ENCODE measurements at places on chromosomes 11 and 22.

DNA sequence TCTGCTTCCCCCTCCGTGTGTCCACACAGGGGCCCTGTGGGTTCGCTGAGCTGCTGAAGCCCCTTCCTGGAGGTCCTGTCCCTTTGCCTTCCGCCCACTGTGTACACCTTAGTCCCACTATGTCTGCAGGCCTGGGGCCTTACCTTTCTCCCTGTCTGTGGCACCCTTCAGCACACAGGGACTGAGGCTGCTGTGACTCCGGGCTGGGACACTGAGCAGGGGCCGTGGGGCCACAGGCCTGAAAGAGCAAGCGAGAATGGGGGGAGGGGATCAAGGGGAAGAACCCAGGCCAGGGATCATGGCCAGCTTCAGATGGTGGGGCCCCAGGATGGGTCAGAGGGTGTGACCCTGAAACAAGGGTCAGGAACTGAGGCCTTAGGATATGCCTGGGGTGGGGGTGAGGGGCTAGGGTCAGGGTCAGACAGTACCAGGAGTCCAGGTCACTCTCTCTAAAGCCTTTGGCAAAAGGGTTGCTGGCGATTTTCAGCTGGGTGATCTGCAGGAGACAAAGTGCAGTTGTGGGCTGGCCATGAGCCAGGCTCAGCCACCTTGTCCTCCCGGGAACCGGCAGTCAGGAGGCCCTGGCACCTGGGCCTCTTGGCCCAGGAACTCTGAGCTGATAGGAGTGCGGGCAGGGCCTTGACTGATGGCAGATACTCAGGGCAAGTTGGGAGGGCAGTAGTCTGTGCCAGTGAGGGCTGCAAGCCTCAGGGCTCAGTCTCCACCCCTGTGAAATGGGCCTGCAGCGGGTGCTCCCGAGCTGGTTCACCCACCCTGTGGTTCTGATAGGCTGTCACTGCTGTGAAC is 2.6 kb upstream of the NUDT8 start:
- DNase-seq, result no peak

DNA sequence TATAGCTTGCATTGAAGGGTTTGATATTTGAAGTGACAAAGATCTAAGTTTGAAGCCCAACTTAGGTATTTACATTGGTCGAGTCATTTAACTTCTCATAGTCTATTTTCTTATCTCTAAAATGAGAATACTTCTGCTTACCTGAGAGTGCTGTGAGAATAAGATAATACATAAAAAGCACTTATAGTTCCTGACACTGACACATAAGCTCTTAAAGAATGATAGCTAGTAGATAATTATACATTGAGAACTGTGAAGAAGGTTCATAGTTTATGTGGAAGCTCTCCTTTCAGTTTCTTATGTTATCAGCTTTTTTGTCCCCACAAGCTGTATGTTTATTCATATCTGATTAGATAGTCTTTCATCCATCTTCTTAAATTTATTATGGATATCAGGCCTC is 4.8 kb downstream of the PPME1 start:
- DNase-seq, result no peak

DNA sequence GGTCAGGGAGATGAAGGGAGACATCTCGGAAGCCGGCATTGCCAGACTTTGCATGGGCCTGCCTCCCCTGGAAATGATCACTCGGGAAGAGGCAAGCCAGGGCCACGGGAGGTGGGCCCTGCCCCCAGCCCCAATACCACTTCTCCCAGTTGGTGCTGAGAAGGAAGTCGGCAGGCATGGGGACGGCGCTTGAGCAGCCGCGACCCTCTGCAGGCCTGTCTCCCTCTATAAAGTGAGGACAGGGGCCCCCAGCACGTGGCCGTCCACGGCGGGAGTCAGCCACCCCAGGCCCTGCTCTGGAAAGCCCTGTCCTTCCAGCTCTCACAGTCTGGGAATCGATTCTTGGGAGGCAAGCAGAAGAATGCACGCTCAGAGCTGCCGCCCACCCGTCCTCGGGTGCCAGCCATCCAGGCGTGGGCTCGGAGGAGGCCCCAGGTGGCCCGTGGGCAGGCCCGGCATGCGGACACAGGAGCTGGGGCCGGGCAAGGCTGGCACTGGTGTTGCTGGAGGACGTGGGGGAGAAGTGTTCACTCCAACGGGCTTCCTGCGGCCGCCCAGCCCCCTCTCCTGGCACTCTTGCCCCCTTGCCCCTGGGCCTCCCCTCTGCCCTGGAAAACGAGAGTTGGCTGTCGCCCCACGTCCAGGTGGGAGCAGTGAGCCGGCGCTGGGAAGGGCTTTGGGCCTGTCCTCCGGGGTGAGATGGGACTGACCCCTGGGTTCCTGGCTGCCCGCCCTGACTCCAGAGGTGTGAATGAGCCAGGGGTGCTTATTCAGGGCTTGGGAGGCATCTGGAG is 77.5 kb downstream of the CACNA1I start:
- DNase-seq, result no peak

GRCh38 chr22:36768616-36769015 is 7.3 kb downstream of the IFT27 start:
- no peak for DNase-seq

DNA sequence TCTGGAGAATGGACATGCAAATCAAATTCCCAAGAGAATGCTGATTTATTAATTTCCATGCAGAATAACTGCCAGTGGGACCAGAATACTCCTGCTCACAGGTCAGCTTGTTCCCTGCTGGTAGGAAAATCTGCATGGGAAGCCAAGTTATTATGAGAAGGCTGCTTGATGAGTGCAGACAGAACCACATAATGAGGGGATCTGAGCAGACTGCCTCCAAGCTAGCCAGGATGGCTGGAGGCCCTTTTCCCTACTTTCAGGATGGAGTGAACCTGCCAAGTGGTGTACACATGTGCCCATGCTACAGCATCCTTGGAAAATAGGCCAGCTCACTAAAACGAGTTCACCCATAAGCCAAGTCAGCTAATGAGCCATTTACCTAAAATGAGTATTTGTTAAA is 55.2 kb upstream of the ZBED5 start:
- DNase-seq, result no peak

DNA sequence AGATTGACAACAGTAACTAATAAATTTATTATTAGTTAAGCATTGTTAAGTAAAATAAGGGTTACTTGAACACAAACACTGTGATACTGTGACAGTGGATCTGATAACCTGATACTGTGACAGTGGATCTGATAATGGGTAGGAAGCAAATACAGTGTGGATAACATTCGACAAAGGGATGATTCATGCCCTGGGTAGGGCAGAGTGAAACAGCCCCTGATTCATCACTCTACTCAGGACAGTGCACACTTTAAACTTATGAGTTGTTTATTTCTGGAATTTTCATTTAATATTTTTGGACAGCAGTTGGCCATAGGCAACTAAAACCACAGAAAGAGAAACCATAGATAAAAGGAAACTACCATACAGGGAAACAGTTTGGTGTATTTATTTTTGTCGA is 60.8 kb upstream of the CTSC start:
- DNase-seq, result peak; percentile 56

DNA sequence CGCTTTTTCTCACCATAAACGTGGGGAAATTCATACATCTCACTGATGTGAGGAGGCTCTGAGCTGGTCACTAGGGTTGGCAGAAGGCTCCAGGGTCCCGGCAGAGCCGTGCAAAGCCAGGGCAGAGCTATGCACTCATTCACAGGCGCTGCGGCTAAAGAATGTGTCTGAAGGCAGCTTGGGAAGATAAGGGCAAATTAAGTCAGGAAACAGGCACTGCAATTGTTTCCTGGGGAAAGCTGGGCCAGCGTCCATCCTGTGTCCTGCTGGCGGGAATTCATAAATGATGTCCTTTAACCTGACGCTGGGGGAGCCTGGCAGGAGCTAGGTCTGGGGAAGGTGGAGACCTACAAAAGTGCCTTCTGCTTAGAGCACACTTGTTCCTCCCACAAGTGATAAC is 27.6 kb downstream of the PKNOX2 start:
- peak; percentile 51 for DNase-seq

- no peak for DNase-seq
Observed at GRCh38 chr22:47022475-47022874, 260.0 kb downstream of the TBC1D22A start.

DNA sequence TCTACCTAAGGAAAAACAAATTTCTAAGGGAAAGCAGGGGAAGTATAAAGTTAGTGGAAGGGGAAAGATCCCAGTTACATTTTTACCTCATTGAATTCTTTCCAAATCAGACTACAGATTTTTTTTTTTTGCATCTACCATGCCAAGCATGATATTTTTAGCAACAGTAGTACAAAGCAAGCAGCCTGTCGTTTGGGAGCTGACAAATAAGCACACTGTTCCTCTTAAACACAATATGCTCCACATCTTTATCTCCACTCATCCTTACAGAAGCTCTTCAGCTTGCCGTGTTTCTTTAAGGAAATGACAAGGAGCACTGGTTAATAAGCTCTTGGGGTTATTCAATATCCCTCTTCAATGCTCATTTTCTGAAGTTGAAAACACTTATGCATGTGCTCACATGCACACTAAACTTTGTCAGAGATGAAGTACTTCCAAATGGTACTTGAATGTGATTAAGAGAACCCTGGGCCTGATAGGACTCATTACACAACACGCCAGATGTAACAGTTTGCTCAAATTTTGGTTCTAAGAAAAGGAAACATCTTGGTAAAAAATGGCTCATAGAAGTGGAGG is 53.8 kb downstream of the PAX6 start:
- peak; percentile 10 for DNase-seq

GRCh38 chr22:29375398-29376076 is 12.8 kb downstream of the AP1B1 start:
- DNase-seq, result no peak

DNA sequence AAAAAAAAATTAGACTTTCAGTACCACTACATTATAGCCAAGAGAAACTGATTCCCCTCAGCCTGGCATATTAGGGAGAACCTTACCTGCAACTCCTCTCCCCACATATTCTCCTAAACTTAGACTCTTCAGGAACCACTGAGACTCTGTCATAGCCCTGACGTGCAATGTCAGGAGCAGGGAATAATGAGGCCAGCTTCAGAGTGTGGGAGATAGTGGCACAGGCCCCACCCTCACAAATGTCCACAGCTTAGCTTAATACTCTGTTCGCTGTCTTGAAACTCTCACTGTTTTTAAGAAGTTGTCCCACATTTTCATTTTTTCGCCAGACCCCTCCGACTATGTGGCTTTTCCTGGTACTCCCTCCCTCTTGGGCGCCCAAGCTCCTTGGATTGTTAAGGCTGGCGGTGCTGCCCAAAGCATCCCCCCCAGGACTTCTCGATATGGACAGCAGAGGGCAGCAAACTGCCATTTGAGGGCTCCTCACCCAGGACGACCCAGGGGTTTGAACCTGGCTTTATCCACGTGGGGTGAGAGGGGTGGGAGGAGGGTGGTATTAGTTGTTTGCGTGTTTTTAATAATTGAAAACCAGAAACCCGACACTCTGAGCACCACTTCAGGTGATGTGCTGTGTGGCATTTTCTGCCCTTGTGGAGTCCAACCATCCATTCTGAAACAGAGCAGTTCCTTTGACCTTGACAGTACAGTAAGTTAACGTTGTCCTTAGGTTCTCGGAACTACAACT is 45.2 kb upstream of the RASSF10 start:
- DNase-seq, result peak; percentile 67

- no peak for DNase-seq
Observed at GRCh38 chr22:22935056-22935545, 47.5 kb downstream of the IGLL5 start.

DNA sequence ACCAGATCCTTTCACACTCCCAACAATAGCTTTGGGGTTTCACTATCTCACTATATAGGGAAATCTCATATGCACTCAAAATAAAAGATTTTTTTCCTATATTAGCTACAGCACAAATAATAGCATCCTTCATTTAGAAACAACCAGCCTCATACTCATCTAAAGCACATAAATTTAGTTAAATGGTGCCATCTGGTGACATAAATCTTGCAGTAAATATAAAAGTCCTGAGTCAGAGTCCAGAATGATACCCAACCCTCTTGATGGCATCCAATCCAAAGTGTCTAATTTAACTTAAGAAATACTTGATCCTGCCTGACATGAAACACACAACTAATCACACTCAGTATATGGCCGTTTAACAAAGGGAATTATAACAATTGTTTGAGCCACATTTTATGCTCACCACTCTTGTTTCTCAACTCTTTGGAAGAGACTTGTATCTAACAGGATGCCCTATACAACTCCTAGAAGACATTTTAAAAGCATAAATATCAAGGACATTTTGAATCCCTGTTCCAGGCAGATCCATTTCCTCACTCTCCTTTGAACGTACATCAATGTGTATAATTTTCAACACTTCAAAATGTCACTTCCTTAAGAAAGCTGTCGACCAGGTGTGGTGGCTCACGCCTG is 36.2 kb downstream of the DLG2 start:
- peak; percentile 38 for DNase-seq

DNA sequence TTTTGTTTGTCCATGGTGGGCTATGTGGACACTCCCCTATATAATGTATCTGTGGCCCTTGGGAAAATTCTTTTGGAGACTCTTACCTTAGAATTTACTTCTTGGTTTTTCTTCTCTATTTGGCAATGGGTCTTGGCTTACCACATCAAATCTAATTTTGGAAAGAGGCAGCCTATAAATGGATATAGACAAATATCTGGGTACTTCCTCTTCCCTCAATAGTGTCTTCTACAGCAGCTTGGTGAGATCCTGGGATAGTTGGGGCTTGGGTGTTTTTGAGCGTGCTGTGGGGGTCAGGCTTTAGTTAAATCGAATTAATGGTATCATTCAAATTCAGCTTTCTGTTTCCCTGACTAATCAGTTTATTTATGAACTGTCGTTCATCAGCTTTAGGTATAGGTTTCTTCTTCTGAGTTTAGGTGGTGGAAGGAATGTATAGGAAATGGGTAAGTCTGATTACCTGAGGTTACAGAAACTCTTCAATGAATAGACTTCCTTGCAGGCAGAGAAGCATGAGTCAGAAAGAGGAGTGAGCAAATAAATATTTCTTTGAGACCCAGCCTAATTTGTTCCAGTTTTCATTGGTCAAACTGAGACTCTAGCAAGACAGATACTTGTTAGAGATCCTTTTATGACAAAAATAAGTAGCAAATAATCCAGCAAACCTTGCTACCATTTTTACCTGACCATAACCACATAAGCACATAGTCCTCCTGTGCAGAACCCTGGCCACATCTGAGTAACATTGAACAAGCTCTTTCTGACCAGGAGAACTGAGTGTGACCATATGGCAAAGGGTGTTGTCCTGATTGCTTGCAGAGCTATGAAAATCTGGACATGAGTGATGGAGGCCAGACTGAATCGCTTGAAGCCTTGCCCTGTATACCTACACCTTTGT is 68.6 kb upstream of the SORL1-AS1 start:
- no peak for DNase-seq

DNA sequence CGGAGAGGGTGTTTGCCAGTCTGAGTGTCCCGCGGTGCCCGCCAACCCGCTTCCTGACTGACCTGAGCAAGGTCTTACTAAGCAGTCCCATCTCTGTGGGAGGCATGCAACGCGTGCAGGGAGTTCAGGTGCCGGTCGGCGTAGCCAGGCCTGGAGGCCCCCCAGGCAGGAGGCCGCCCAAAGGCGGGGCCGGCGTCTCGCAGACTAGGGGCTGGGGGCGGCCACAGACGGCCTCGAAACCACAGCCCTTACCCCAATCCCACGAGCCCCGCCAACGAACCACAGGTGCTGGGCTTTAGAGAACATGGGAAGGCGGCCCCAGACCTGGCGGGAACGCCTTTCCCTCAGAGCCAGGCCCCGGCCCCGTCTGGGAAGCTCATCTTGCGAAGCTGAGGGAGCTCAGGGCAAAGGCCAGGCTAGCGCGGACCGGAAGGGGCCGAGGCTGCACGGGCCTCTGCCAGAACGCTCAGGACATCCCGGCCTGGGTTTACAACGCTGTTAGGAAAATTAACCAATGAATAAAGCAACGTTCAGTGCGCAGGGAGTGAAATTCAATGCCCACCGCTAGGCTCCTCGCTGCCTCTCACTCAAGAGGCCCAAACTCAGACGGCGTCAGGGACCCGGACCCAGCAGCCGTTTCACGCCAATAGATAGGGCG is 2.1 kb upstream of the MTFP1 start:
- DNase-seq, result no peak

- DNase-seq, result no peak
Observed at GRCh38 chr11:47003180-47003877, 66.8 kb downstream of the CSTPP1 start.
